ENCODE measurements at places on chromosomes 3 and 15.

DNA sequence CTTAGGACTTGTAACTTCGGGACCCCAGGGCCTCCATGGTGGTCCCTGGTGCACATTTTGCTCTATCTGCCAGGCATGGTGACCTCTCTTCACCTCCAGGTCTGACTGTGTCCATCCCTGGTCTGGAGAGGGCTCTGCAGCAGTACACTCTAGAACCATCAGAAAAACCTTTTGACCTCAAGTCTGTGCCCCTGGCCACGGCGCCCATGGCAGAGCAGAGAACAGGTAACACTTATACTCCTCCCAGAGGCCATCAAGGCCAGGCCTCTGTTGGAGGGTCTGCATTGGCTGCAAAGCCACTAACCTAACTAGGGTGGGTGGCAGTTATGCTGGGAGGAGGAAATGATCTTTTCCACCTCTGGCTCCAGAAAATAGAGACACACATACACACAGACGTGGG lies 10.3 kb upstream of the HMCES start:
- DNase-seq: no peak

DNA sequence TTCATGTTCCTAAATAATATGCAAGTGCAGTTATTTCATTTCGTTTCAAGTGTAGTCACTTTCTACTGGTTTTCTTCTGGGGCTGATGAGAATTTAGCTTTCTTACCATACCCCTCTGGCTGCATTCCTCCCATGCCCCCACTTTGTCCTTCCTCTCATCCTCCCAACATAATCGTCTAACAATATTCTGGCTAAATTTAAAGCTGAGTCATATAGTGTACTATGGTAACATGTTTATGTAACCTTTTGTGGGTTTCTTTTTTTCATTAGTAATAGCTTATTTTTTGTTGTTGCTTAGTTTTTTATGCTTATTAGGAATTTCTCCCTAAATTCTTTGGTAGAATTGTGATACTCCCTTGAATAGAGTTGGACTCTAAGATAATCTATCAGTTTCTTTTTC lies 30.5 kb downstream of the DUT start:
- DNase-seq: no peak

DNA sequence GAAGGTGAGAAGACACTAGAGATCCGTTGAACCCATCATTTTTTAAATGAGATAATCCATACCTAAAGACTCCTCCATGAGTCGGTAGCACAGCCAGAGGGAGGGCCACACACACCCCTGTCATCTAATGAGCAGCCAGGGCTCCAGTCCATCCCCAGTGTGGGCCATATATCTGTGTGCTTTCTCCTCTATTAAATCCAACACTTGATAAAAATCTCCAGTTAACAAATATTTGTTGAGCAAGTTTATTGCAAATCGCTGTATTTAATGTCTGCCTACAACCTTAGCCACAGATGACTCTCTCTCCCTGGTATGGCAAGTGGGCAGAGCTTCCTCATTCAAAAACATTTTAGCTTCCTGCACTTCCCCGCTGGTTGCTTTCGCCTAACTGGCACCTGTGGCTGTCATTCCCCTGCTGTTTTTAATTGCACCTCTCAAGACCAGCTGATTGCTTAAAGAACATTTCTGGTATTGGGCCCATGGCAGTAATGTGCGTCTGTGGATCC lies 82.8 kb downstream of the SMAD3 start:
- DNase-seq: no peak

- no peak for DNase-seq
Measured at GRCh38 chr15:31400222-31400927, 73.7 kb downstream of the KLF13 start.

DNA sequence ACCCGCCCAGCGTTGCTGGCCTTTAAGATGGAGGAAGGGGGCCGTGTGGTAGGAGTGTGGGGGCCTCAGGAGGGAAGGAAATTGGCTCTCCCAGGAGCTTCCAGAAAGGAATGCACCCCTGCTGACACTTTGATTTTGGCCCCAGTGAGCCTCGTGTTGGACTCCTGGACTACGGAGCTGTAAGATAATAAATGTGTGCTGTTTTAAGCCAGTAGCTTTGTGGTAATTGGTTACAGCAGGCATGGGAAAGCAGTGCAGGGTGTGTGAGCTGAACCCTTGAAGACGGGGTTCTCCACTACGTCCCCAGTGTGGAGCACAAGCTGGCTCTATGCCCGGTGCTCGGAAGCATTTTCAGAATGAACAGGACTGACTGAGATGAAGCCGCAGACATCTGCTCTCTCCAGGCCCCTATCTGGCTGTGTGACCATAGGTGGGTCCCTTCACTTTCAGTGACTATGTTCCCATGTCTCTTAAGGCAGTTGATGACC lies 22.9 kb upstream of the CGNL1 start:
- DNase-seq: no peak

DNA sequence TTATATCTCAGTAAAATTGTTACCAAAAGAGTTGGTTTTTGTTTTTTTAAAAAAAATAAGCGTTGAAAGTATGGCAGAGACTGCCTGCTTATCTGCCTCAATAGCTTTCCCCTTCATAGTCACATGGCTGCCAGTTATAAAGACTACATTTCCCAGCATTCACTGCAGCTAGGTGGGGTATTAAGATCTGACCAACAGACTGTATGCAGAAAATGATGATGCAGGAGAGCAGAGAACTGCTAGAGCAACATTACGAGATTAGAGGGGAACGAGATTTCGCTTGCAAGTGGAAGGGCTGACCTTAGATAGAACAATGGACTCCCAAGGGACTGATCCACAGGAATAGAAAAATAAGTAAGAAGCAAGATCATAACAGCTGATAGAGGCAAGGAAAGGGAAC lies 14.3 kb downstream of the RHOA start:
- no peak for DNase-seq

- no peak for DNase-seq
Measured at GRCh38 chr15:32687556-32687955, 30.2 kb upstream of the GREM1 start.

GRCh38 chr3:7172996-7173395 lies 312.1 kb downstream of the GRM7 start:
- DNase-seq: no peak

DNA sequence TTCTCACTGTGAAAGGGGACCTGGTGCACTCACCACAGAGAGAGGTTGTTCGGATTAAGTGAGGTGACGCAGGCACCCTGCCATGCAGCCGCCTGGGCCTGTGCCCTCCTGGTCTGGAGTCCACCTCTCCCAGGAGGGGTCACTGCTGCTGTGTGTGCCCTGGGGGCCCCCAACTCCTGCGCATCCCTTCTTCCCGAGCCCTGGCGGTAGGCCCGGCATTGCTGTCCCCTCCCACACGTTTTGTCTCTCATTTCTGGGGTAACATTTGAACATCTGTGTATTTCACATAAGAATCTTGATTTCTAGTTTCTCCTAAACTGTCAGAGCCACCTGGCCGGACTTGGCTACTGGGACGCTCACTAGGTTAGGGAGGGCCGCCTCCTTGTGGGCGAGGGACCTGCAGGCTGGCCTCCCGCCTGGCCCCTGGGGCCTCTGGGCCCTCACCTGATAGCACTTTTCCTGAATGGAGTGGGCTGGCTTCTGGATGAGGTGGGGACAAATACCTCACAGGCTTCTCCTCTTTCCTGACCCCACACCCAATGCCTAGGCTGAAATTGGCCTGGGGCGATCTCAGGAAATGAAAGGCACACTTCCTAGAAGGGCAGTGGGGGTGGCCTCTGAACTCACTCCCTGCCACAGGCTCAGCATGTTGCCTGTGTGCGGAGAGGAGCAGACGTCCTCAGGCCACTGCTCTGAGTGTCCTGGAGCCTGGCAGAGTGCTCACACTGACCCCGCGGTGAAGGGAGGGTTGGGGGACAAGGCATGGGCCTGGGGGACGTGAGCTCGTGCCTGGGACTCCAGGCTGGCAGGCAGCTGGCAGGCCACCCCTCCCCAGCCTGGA lies 104.2 kb upstream of the PRR23E start:
- no peak for DNase-seq

- DNase-seq: no peak
Measured at GRCh38 chr15:31275331-31276262, 51.0 kb upstream of the KLF13 start.

DNA sequence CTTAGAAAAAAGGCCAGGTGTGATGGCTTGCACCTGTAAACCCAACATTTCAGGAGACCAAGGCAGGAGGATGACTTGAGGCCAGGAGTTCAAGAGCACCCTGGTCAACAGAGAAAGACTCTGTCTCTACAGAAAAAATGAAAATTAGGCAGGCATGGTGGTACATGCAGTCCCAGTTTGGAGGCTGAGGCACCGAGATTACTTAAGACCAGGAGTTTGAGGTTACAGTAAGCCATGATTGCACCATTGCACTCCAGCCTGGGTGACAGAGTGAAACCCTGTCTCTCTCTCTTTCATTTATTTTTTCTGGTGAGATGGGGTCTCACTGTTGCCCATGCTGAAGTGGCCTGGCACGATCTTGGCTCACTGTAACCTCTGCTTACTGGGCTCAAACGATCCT lies 24.7 kb downstream of the IP6K1 start:
- no peak for DNase-seq

GRCh38 chr3:120263792-120264191 lies 21.2 kb downstream of the GPR156 start:
- no peak for DNase-seq

- DNase-seq: no peak
Measured at GRCh38 chr15:88108477-88108876, 148.1 kb downstream of the NTRK3 start.

- DNase-seq: no peak
Measured at GRCh38 chr15:85759376-85759775, 35.3 kb downstream of the KLHL25 start.

GRCh38 chr3:142159083-142159740 lies 9.9 kb upstream of the TFDP2 start:
- no peak for DNase-seq

GRCh38 chr3:134037168-134037567 lies 7.4 kb upstream of the SLCO2A1 start:
- no peak for DNase-seq

GRCh38 chr3:13873818-13874217 lies 6.1 kb downstream of the WNT7A start:
- no peak for DNase-seq

- no peak for DNase-seq
Measured at GRCh38 chr3:142152384-142152783, 3.0 kb upstream of the TFDP2 start.

GRCh38 chr3:105851176-105851575 lies 17.6 kb downstream of the CBLB start:
- DNase-seq: no peak

DNA sequence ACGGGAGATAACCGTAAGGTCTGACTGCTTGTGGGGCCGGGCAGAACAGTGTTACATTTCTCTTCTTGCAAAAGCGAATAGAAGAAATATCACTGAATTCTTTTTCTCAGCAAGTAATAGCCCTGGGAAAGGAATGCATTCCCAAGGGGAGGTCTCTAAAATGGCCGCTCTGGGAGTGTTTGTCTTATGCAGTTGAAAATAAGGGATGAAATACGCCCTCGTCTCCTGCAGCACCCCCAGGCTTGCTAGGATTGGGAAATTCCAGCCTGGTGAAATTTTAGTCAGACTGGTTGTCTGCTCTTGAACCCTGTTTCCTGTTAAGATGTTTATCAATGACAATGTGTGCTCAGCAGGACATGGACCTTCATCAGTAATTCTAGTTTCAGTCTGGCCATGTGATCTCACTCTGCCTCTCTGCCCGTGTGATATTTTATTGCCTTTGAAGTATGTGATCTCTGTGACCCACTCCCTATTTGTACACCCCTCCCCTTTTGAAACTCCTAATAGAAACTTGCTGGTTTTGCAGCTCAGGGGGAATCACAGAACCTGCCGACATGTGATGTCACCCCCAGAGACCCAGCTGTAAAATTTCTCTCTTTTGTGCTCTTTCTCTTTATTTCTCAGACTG lies 715.6 kb downstream of the ROBO1 start:
- no peak for DNase-seq

GRCh38 chr3:195159814-195160165 lies 111.2 kb downstream of the XXYLT1 start:
- no peak for DNase-seq

- DNase-seq: no peak
Measured at GRCh38 chr15:90097475-90097874, 4.8 kb downstream of the IDH2 start.

DNA sequence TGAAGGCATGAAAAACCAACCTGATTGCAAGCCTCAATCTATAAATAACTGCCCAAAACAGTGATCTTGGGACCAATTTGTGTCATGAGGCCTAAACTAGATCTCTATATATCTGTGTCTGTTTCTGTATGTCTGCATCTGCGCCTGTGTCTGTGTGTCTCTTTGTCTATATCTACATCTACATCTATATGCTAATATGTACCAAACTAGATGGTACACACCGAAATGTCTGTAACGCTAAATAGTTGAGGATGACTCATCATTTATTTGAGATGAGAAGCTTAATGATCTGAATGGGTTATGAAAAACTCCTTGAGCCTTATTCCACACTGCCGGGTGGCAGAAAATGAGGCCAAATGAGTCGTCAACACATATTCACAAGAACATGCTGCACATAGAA lies 982.3 kb downstream of the ROBO2 start:
- no peak for DNase-seq

- DNase-seq: no peak
Measured at GRCh38 chr3:6180171-6180570, 680.7 kb upstream of the GRM7 start.

GRCh38 chr15:94164202-94164807 lies 67.1 kb upstream of the MCTP2 start:
- DNase-seq: peak; percentile 21

DNA sequence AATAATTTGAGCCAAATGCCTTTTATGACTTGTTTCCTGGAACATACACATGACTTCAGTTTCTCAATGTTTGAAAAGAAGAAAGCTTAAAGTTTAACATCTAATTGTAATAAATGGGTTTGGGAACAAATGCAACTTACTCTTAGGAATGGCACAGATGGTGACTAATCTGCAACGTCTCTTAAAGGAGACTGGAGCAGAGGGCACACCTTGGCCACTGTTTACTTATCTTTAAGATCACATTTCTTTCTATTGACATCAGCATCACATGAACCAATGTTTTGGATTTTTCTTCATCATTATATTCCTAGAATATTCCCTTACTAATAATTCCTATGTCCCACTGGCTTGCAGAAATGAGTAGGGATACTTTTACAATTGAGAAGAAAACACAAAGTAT lies 229.5 kb downstream of the CHL1 start:
- DNase-seq: no peak

- DNase-seq: no peak
Measured at GRCh38 chr15:53670701-53671100, 88.8 kb downstream of the WDR72 start.

DNA sequence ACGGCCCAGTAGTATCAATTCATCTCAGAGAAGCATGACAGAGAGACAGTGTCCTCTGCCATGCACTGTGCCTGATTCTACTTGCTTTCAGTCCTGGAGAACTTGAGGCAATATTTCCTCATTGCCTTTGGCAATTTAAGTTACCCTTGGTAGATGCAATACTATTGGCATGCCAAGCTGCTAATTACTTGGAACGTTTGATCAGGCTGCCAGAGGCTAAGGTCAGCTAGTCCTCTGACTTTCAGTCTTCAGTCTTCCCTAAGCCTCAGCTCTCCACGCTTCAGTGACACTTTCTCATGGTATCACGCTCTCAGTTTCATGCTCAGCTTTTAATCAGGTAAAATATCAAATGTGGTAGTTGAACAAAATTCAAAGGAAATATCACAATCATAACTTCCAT lies 13.1 kb upstream of the OSBPL11 start:
- DNase-seq: no peak

- DNase-seq: no peak
Measured at GRCh38 chr3:144308396-144308795, 336.8 kb downstream of the DIPK2A start.
